ENCODE measurements at places on chromosomes 6 and 20. TPM values are rescaled to one million over a fixed set of nuclear protein-coding genes. Genes with fewer than 3 reads are reported as not detected.

- H3K4me3 ChIP-seq = no peak overlapping the region
- H3K27me3 ChIP-seq = peaks cover 88% of the 10 kb centered on the region
- H3K4me1 ChIP-seq = peaks cover 30% of the 10 kb centered on the region
- no peak overlapping the region for H3K27ac ChIP-seq
- DNase-seq = no peak
Observed at GRCh38 chr6:44271914-44272313, 1.7 kb downstream of the TMEM151B start.

DNA sequence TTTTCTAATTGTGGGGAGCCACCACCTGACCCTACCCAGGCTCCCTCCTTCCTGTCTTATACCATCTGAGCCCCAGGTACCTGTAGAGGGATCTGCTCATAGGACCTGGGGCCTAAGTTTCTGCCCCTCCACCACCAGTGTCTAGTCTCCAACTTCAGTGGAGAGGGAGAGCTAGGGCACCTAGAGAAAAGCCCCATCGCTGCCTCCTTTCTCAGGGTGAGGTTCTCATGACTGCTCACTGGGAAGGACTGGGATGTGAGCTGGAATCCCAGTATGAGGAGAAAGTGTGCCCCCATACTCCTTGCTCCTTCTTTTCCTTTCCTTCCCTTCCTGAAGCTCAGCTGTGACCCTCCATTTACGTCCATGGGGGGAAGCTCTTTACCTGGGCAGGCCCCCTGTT is 231.6 kb downstream of the LRFN2 start:
- no peak overlapping the region for H3K27ac ChIP-seq
- no peak overlapping the region for H3K4me3 ChIP-seq
- no peaks in the 10 kb centered on the region for H3K4me1 ChIP-seq
- no peaks in the 10 kb centered on the region for H3K36me3 ChIP-seq

- no peaks in the 10 kb centered on the region for H3K36me3 ChIP-seq
- H3K4me1 ChIP-seq = no peaks in the 10 kb centered on the region
- no peaks in the 10 kb centered on the region for H3K27me3 ChIP-seq
- H3K27ac ChIP-seq = no peak overlapping the region
- no peak overlapping the region for H3K4me3 ChIP-seq
- no peak for DNase-seq
Observed at GRCh38 chr6:116508527-116508926, 2.9 kb upstream of the CALHM5 start.

DNA sequence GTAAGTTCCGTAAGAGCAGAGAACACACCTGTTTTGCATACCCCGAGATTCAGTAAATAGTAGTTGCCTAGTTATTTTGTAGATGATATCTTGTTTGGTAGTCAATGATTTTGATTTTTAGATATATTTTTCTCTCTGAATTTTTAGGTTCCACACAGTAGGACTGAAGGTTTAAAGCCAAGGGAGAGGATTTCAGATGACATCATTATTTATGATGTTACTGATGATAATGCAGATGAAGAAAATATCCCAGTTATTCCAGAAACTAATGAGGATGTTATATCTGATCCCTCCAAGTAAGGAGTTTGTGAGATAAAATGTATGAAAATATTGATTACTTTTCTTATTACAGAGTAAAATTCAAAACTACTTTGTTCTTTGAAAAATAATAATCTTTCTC is 22.6 kb downstream of the HSF2 start:
- peaks cover 48% of the 10 kb centered on the region for H3K36me3 ChIP-seq
- H3K4me3 ChIP-seq = no peak overlapping the region
- DNase-seq = no peak
- H3K4me1 ChIP-seq = no peaks in the 10 kb centered on the region
- no peaks in the 10 kb centered on the region for H3K27me3 ChIP-seq
- no peak overlapping the region for H3K27ac ChIP-seq

DNA sequence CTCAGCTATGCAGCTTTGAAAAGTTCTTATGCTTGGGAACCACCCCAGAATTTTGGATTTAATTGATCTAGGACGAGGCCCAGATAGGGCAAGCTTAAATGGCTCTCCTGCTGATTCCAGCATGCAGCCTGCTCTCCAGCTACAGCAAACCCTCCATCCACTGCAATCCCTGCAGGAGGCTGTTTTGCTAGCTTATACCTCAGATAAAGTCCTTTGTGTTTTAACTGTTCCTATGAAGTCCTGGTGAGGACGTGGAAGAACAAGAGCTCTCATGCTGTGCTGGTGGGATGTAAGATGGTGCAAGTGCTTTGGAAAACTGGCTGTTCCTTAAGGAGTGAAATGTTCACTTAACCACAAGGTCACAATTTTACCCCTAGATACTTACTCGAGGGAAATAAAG is 25.5 kb upstream of the NXT1 start:
- no peaks in the 10 kb centered on the region for H3K27me3 ChIP-seq
- H3K27ac ChIP-seq = no peak overlapping the region
- no peak for DNase-seq
- no peaks in the 10 kb centered on the region for H3K36me3 ChIP-seq
- no peak overlapping the region for H3K4me3 ChIP-seq

- DNase-seq = no peak
- no peaks in the 10 kb centered on the region for H3K36me3 ChIP-seq
- peak overlapping the region; percentile 37 for H3K27ac ChIP-seq
- H3K4me1 ChIP-seq = peaks cover 3% of the 10 kb centered on the region
Observed at GRCh38 chr20:46021361-46022359, 7.4 kb upstream of the SLC12A5 start.

- H3K4me1 ChIP-seq = peaks cover 47% of the 10 kb centered on the region
- H3K4me3 ChIP-seq = peak overlapping the region; percentile 66
- peaks cover 7% of the 10 kb centered on the region for H3K36me3 ChIP-seq
- H3K27ac ChIP-seq = peak overlapping the region; percentile 93
- H3K27me3 ChIP-seq = no peaks in the 10 kb centered on the region
Observed at GRCh38 chr20:45833883-45834796, 541 bp downstream of the SNX21 start.

DNA sequence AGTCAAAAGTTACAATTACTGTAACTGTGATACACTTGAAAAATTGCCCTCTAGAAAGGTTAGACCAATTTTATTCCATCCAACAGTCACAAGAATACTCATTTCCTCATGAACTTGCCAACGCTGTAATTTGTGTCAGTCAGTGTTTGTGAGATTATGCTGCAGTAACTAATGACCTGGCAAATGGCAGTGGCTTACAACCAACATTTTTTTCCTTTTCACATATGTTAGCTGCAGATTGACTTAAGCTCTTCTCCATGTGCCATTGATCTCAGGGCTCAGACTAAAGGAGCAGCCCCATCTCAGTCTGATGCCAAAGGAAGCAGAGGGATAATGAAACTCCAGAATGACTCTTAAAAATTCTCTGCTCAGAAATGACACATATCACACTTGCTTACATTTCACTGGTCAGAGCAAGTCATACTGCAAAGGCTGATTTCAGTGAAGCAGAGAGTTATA is 92.3 kb upstream of the ELOVL5 start:
- no peaks in the 10 kb centered on the region for H3K36me3 ChIP-seq
- H3K27ac ChIP-seq = no peak overlapping the region

DNA sequence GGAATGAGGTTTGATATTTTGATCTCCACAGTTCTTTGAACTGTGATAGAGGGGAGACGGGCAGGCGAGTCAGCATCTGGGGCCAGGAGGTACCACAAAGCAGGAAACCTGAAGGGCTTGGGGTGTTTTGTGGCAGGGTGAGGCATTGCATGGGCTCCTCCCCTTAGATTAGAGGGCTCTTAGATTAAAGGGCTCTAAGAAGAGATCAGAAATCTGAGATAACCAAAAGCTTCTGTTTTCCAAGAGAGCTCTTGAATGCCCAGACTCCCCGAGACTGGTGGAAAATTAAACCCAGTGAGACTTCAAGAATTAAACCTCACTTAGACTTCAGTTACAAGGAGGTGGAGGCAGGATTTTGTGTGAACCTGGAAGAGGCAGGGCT is 2.4 kb upstream of the GPX5 start:
- no peak overlapping the region for H3K27ac ChIP-seq
- H3K27me3 ChIP-seq = peaks cover 53% of the 10 kb centered on the region
- H3K36me3 ChIP-seq = no peaks in the 10 kb centered on the region
- H3K4me1 ChIP-seq = no peaks in the 10 kb centered on the region

GRCh38 chr20:51547951-51548350 is 5.4 kb upstream of the NFATC2 start:
- DNase-seq = no peak
- H3K4me1 ChIP-seq = peaks cover 5% of the 10 kb centered on the region

DNA sequence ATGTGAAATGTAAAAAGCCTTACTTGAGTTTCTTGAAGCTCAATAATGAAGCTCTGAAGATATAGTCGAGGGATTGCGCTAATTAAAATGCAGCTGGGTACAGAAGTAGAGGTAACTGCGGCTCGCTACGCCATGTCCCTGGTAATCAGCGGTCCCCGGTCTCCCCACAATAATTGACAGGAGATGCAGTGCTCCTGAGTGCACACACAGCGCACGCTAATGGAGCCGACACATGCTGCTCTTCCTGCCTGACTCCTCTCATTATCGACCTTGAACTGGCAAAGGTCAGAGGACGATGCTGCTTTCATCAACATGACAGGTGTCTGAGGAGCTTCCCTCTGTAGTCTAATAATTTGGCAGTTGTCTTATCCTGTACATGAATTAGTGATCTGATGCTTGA is 365.9 kb downstream of the RNF144B start:
- no peak for DNase-seq
- no peak overlapping the region for H3K4me3 ChIP-seq
- H3K36me3 ChIP-seq = no peaks in the 10 kb centered on the region
- no peak overlapping the region for H3K27ac ChIP-seq
- H3K27me3 ChIP-seq = no peaks in the 10 kb centered on the region
- H3K4me1 ChIP-seq = no peaks in the 10 kb centered on the region

GRCh38 chr20:49260218-49260617 is 17.6 kb downstream of the ZNFX1 start:
- H3K36me3 ChIP-seq = peaks cover 7% of the 10 kb centered on the region
- DNase-seq = no peak
- H3K4me1 ChIP-seq = no peaks in the 10 kb centered on the region
- no peaks in the 10 kb centered on the region for H3K27me3 ChIP-seq

DNA sequence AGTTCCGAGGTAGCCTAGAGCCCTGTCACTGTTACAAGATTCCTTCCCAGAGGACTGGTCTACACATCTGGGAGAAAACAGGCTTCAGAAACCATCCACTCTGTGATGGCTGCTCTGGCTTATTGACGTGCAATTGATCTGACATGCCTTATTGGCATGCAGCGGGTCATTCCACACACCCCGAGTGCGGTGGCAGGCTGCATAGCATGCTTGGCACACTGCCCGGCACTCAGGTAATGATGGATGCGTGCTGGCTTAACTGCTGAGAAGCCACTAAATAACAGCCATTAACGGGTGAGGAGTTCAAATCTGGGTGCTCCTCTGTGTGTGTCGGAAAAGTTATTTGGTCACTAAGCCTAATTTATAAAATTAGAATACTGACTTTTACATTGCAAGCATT is 67.9 kb upstream of the CDH4 start:
- no peak overlapping the region for H3K4me3 ChIP-seq
- H3K27ac ChIP-seq = no peak overlapping the region
- no peak for DNase-seq
- no peaks in the 10 kb centered on the region for H3K27me3 ChIP-seq
- H3K36me3 ChIP-seq = no peaks in the 10 kb centered on the region

DNA sequence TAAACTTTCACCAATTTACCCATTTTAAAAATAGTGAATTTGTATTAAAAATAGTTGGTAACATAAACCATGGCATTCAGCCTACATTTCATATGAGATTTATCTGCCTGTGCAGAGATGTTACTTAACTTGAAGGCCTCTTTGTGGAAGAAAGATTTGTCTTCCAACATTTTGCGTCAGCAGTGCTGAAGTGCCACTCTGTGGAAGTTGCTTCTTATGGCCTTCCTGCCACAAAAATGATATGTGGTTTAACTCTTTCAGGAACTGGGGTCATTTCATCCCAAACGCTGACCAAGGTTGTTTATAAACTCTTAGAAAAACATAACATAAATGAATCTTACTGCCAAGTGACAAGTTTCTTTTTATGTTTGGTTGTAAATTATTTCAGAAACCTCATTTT is 246.8 kb downstream of the ARID1B start:
- peak; percentile 41 for DNase-seq
- peaks cover 4% of the 10 kb centered on the region for H3K4me1 ChIP-seq
- no peaks in the 10 kb centered on the region for H3K27me3 ChIP-seq

DNA sequence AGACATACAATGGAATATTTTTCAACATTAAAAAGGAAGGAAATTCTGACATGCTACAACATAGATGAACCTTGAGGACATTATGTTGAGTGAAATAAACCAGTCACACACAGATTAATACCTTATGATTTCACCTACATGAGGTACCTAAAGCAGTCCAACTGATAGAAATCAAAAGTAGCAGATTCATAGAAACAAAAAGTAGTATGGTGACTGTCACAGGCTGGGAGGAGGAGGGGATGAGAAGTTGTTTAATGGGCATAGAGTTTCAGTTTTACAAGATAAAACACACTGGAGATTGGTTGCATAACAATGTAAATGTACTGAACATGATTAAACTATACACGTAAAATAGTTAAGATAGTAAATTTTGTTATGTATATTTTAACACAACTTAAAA is 48.5 kb upstream of the OLIG3 start:
- no peak overlapping the region for H3K4me3 ChIP-seq
- no peaks in the 10 kb centered on the region for H3K4me1 ChIP-seq
- H3K27ac ChIP-seq = no peak overlapping the region
- H3K36me3 ChIP-seq = no peaks in the 10 kb centered on the region

- no peaks in the 10 kb centered on the region for H3K27me3 ChIP-seq
- no peak overlapping the region for H3K4me3 ChIP-seq
- H3K4me1 ChIP-seq = peaks cover 12% of the 10 kb centered on the region
- DNase-seq = no peak
- H3K36me3 ChIP-seq = no peaks in the 10 kb centered on the region
Observed at GRCh38 chr6:13432526-13433184, 54.7 kb downstream of the GFOD1 start.

DNA sequence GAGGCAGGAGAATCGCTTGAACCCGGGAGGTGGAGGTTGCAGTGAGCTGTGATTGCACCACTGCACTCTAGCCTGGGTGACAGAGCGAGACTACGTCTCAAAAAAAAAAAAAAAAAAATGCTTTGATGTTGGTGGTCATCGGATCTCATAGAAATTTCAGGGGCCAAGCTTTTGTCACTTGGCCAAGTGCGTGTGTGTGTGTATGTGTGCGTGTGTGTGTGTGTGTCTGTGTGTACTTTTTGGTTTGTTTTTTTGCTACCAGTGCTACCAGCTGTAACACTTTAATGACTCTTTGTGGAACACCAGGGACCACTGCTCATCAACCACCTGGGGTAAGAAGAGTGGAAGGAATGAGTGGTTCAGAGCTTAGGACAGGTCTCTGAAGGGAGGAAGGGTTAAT is 49.7 kb downstream of the TRAF3IP2 start:
- no peaks in the 10 kb centered on the region for H3K27me3 ChIP-seq
- no peak overlapping the region for H3K27ac ChIP-seq
- DNase-seq = no peak
- H3K36me3 ChIP-seq = no peaks in the 10 kb centered on the region
- peaks cover 16% of the 10 kb centered on the region for H3K4me1 ChIP-seq

WDR46 gene
- total RNA-seq = 42.0 TPM

CASS4 gene
- total RNA-seq = 14.4 TPM

CDKAL1 gene
- 14.0 TPM for total RNA-seq

SYCP2 gene
- 1.8 TPM for total RNA-seq

SPATA25 gene
- total RNA-seq = 0.70 TPM

PROKR2 gene
- not detected for total RNA-seq

Measured in left lung (tissue), 14 donors.